Activated naive CD8-positive, alpha-beta T cell treated with anti-CD3 and anti-CD28 coated beads, Interleukin-2, amount 50 U/mL, for 16 hours (primary cell): ENCODE measurements at places on chromosomes 2 and 18.

DNA sequence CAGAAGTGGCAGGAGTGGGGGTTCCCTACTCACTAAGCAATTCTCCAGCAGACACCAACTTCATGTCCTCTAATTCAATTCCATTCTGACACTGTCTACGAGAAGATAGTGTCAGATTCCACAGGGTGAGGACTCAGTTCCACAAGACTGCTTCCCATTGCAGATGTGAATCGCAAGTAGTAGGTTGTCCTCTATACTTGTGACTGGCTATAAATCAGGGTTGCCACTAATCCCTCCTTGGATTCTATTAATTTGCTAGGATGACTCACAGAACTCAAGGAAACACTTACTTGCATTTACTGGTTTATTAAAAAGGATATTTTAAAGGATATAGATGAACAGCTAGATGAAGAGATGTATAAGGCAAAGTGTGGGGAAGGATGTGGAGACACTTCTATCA is 184.1 kb upstream of the ACVR2A start:
- DNase-seq: no peak

GRCh38 chr2:41847744-41848441 is 199.9 kb upstream of the PKDCC start:
- no peak for DNase-seq

GRCh38 chr2:138602166-138602460 is 100.5 kb downstream of the SPOPL start:
- DNase-seq: no peak

- DNase-seq: no peak
These were observed 16.4 kb upstream of the NFU1 start for GRCh38 chr2:69453475-69454129.

DNA sequence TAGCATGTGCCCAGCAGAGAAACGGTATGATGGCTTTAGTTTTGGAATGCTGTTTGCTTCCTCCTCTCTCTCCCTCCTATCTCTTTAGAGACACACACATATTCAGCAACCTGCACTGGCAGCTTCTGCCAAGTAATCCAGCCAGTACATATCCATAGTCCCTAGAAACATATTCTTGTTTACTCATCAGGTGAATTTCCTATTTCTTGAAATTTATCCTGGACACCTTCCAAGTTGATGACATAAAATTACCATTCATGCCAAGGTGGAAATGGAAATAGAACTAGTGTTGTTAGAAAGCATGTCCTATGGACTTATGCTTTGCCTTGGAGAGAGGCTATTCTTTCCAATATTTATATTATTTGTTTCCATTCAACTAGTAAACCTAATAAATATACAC is 50.9 kb upstream of the RGPD4 start:
- no peak for DNase-seq
